ENCODE measurements at places on chromosomes 7 and 10.

GRCh38 chr7:151074817-151075661, 5.6 kb downstream of the FASTK start:
- DNase-seq, result no peak

DNA sequence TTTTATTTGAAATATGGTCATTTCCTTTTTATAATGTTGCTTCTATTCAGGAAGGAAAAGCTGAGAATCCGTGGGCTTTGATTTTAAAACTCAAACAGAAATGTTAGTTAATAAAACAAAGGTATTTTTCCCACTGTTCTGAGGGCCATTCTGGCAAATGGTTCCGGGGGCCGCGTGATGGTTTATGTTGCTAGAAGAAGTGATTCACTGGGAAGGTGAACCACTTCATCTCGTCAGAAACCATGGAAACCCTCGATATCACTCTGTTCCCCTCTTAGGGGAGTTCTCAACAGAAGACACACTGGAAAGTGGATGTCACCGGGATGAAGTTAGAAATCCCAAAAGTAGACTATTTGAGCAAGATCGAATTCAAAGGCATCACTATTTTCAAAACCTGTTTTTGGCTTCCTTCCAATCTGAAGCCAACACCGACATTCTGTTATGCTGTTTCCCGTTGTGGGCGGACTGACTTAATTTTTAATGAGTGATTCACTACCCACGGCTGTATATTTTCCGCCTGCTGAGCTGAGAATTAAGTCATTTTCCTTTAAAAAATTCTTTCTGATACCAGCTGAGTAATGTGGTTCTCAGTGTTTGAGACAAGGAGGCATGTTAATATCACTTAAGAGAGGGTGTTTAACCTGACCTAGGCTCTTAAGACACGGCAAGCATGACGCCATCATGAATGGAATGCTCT, 84.1 kb downstream of the PTPRE start:
- peak; percentile 42 for DNase-seq

DNA sequence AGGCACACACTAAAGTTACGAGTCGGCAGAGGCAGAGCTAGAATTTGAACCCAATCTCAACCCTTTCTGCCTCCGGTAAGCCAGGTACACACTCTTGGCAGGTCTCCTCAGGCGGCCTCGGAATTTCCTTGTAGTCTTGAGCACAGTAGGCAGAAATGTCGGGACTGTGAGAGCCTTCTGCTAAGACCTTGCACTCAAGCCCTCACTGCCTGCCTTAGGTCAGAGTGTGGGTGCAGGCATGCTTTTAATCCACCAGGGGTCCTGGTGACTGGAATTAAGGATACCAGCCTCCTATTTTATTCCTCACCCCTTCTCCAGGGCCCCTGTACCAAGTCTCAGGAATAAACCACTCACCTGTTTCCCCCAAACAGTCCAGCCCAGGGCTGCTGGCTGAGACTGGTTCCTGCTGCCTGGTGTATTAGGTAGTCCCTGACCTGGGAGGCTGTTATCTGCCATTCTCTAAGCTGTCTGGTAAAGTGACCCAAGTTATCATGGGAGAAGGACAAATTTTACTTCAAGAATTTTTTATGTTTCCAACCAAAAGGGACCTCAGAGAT, 855 bp downstream of the ATP6V1F start:
- peak; percentile 67 for DNase-seq

DNA sequence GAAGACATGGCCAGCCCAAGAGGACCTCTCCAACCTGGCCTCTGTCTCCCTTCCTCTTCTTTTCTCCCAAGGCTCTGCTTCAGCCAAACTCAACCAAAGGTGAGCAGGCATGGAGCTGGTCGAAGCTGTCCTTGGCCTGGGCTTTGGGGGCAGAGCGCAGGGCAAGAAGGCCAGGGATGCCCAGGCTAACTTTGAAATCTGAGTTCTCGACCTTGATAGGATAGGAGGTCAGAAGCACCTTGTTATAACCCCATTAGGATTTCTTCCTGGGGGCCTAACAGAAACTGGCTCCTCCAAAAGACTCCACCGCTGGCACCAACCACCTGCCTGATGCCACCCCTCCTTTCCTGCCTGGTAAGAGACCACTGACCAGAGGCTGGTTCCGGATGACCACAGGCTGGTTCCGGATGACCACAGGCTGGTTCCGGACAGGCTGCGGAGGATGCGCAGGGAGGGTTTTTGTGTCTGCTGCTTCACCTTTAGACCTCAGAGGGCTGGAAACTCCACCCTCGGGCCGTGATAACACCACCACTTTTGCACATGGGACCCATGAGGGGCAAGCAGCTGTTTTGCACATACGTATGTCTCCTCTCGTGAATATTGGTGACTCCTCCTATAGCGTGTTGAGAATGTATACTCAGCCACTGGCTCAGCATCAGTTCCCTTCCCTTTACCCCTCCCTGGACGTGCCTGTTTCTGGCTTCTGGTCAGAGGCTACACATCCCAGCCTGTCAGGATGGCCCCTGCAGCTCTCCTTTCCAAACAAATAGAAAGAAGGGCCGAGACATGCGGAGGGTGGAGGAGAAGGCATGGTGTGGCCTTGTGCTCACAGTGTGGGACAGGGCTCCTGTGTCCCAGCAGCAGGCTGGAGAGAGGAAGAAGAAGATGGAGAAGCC, 140.1 kb downstream of the DNAJB6 start:
- DNase-seq, result no peak

GRCh38 chr7:68776326-68776725, 821.9 kb upstream of the AUTS2 start:
- DNase-seq, result no peak

GRCh38 chr10:67200913-67201564, 275.2 kb downstream of the LRRTM3 start:
- no peak for DNase-seq

GRCh38 chr10:9299966-9300365, 1245.5 kb downstream of the GATA3 start:
- DNase-seq, result no peak

- DNase-seq, result no peak
Observed at GRCh38 chr7:80440883-80441282, 71.0 kb downstream of the GNAT3 start.

DNA sequence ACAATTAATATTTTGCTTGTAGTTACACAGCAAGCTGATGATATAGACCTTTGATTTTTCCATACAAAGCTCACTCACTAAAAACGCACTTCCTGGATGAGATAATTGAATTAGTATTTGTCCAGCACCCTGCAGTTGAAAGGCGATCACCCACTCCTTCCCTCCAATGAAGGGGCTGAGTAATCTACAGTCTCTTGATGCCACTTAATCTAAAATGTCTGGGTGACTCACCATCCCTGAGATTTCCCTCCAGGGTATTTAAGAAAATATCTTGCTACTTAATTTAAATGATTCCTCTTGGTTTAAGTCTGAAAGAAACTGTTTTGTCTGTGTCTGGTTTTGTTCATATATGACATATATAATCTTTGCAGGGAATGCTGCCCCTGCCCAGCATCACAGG, 515.3 kb downstream of the GRID1 start:
- DNase-seq, result peak; percentile 11

DNA sequence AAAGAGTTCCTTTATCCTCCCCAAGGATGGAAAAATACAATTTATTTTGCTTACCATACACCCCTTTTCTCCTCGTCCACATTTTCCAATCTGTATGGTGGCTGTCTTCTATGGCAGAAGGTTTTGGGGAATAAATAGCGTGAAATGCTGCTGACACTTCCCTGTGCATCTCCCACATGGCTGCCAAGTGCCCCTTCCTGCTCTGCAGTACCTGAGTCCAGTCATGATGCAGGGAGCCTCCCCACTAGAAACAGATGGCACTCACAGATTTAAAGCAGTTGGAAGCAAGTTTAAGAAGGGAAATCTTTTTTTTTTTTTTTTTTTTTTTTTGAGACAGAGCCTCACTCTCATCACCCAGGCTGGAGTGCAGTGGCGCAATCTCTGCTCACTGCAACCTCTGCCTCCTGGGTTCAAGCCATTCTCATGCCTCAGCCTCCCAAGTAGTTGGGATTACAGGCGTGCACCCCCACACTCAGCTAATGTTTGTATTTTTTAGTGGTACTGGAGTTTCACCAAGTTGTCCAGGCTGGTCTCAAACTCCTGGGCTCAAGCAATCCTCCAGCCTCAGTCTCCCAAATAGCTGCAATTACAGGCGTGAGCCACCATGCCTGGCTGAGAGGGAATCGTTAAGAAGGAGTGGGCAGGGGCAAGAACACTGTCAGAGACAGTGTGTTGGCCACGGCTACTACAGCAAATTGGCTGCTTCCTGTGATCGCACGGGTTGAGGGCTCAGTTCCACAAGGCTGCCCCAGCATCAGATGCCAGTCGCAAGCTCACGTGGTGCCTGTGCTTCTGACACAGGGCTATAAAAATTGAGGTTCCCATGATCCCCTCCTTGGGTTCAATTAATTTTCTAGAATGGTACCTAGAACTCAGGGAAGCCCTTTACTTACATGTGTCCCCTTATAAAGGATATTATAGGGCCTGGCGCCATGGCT, 5.3 kb upstream of the PILRA start:
- DNase-seq, result no peak

- DNase-seq, result no peak
Observed at GRCh38 chr10:87915989-87916388, 52.6 kb downstream of the PTEN start.

GRCh38 chr7:78686189-78686588, 767.3 kb downstream of the MAGI2 start:
- no peak for DNase-seq

GRCh38 chr10:58109731-58110130, 158.0 kb downstream of the IPMK start:
- no peak for DNase-seq

Data from Calu3 (cell line).